ENCODE measurements at places on chromosomes 1 and 21. TPM values are rescaled to one million over a fixed set of nuclear protein-coding genes. Genes with fewer than 3 reads are reported as not detected.
A peak's percentile ranks its signal among the peaks of the same experiment; 100 is the strongest.

B3GALT2 gene
- 4.1 TPM for total RNA-seq

NDC1 gene
- 11.9 TPM for total RNA-seq

DNA sequence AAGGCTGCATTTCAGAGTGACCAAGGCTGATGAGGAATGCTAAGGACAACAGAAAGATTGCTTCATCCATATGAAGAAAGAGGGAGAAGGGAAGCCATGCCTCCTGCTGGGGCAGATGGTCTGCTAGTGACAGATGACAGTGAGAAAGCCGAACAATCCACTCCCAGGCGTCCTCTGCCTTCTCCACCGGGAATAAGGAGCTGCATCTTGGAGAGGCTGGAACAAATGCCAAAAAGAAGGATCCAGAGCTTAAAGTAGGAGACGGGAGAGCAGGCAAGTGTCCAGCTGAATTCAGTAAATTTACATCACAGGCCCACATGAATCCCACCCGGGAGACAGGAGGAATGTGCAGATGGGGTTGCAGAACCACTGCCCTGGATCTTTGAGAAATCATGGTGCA is 33.4 kb downstream of the DDX20 start:
- no peaks in the 10 kb centered on the region for H3K27me3 ChIP-seq
- no peak overlapping the region for H3K27ac ChIP-seq
- H3K4me3 ChIP-seq, result no peak overlapping the region
- no peak for DNase-seq
- no peaks in the 10 kb centered on the region for H3K36me3 ChIP-seq
- no peaks in the 10 kb centered on the region for H3K4me1 ChIP-seq

- no peak overlapping the region for H3K4me3 ChIP-seq
- peaks cover 9% of the 10 kb centered on the region for H3K4me1 ChIP-seq
- no peak for DNase-seq
- H3K27me3 ChIP-seq, result no peaks in the 10 kb centered on the region
- no peaks in the 10 kb centered on the region for H3K36me3 ChIP-seq
- H3K27ac ChIP-seq, result no peak overlapping the region
These were observed 17.1 kb downstream of the USP24 start for GRCh38 chr1:55198044-55198443.

GRCh38 chr1:65027666-65028358 is 61.5 kb upstream of the JAK1 start:
- H3K4me3 ChIP-seq, result no peak overlapping the region
- peak; percentile 52 for DNase-seq
- no peak overlapping the region for H3K27ac ChIP-seq

Data from uterus (tissue), 4 donors.